Stimulated activated CD4-positive, alpha-beta T cell treated with anti-CD3 and anti-CD28 coated beads, Interleukin-15, amount 100 ng/mL, for 1 hour (primary cell): ENCODE measurements at places on chromosomes 3 and 15.

GRCh38 chr15:23095796-23096195 is 40.8 kb downstream of the GOLGA6L1 start:
- no peak for DNase-seq

GRCh38 chr3:121654493-121655385 is 6.0 kb downstream of the HCLS1 start:
- DNase-seq, result no peak

- no peak for DNase-seq
Observed at GRCh38 chr3:126259411-126260391, 79.3 kb upstream of the ALDH1L1 start.

DNA sequence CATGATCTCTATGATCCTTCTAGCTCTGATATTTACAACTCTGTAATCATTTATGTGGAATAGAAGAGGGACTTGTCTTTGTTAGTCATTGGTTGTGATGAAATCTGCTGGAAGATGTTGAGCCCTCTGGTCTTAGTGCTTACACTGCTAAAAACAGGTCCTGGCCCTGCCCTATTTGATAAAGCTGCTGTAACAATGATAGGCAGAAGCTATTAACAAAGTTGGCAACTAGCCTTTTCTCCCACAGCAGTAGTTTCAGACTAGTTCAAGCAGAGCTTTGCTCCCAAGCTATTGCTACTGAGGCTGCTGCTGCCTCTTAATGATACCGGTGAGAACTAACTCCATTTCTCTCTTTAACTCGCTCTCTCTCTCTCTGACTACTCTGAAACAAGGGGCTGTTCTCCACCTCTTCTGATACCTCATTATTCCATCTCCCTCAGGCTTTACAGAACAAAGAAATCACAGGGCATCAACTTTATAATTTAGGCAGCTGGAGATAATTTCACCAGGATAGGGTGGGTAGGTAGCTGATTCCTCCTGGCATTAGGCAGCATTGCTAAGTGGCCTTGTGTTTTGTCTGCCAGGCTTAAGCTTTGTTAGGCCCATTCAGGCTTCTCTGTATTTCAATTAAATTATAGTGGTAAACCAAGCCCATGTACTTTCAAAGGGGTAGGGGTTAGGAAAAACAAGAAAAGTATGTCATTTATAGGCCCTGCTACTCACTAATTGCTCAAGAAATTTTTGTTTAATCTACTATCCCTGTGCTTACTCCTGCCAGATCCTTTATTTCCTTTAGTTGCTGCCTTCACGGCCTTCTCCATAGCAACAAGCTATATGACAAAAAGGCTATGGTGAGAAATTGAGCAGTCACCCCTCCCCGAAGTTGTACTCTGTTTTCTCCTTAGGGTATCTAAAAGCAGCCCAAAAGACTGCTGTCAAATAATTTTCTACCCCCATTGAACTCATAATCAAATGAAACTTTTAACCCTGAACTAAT is 139.6 kb downstream of the RBPMS2 start:
- no peak for DNase-seq

DNA sequence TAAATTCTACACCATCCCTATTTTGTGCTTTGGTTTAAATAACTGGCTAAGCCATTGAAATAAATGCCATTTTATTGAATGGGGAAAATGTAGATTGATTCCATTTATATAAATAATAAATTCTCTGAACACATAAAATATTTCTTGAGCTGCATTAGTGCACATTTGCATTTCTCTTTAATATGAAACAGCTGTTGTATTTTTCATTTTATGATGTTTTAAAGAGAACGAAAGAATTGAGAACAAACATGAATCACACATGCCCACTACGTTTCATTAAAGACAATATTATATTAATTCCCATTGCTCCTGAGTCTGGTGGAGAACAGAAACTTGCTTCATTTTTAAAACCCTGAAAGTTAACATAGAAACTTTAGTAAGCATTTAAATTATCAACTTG is 235.7 kb upstream of the CFAP20DC start:
- DNase-seq, result no peak

GRCh38 chr3:33430061-33430460 is 10.1 kb downstream of the UBP1 start:
- DNase-seq, result no peak

DNA sequence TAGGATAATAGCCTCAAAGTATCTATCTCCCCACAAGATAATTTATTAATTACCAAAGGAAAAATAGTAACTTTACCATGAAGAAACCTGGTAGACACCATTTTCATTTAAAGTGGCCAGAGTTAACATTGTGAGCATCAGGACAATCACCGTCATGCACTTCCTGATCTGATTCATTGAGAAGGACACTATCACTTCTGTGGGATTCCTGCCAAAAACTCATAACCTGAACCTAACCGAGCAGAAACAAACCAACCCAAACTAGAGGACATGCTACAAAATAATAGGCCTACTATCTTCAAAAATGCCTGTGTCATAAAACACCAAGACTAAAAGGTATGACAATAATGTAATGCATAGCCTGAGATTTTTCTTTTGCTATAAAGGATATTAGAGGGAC is 39.0 kb downstream of the FSIP1 start:
- DNase-seq, result no peak

- no peak for DNase-seq
Observed at GRCh38 chr15:59443341-59444072, 5.5 kb downstream of the FAM81A start.

GRCh38 chr3:30492322-30493192 is 113.8 kb upstream of the TGFBR2 start:
- no peak for DNase-seq

- DNase-seq, result no peak
Observed at GRCh38 chr3:117735481-117736101, 1026.0 kb downstream of the TUSC7 start.

- no peak for DNase-seq
Observed at GRCh38 chr3:159829539-159830227, 159.0 kb upstream of the IL12A start.

- DNase-seq, result peak; percentile 24
Observed at GRCh38 chr15:78103406-78104118, 11.2 kb downstream of the SH2D7 start.

- no peak for DNase-seq
Observed at GRCh38 chr15:67178569-67179210, 75.8 kb downstream of the AAGAB start.

DNA sequence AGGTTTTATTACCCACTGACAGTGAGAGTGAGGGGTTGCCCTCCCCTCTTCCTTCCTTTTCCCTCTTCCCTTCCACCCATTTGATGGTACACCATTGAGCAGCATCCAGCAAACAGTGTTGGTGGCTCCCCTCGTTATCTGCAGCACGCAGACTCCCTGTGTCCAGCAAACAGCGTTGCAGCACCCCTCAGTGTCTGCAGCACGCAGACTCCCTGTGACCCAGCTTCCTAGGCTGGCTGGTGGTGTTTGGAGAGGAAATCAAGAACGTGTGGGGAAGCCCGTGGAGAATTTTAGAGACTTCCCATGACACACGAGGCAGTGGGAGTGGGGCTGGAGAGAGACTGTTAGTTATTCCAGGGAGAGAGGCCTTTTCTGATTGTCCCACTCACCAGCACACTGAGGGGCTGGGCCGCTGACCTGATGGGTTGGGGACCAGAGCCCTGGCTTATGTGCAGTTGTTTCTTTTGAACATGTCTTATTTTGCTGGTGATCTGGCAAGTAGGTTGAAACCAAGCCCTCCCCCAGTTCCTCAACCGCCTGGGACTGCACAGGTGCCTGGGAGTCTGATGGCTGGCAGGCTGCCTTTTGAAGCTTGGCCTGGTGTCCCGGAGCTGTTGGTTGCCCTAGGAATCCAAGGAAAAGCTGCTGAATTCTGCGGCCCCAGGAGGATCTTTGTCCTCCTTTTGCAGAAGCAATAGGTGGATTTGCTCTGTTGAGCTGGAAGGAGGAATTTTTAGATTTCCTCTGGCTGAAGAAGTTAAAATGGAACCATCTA is 19.0 kb downstream of the APBA2 start:
- no peak for DNase-seq

DNA sequence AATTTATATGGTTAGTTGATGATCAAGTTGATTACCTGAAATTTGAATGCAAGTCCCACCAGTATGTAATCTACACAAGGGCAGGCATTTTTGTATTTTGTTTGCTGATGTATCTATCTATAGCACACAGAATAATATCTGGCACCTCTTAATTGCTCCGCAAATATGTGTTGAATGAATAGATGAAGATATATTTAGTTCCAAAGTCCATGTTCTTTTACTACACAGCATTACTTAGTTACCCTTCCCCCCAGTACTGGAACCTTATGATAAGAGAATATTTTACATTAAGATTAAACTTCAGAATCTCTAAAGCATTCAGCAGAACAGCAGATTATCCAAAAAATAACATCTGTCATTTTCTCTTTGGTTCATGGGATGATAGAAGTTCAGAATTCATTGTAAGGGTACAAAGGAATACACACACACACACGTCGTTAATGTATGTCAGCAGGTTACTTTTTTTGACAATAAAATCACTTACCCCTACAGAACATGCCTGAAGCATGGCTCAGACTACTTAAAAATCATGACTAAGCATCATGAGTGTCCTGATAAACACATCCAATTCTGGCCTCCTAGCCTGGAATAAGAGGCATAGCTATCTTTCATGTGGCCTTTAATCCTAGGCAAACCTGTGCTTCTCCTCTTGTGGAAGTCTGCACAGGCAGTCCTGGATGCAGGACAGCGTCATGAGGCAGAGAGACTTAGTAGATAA is 148.9 kb upstream of the TBC1D5 start:
- DNase-seq, result no peak

DNA sequence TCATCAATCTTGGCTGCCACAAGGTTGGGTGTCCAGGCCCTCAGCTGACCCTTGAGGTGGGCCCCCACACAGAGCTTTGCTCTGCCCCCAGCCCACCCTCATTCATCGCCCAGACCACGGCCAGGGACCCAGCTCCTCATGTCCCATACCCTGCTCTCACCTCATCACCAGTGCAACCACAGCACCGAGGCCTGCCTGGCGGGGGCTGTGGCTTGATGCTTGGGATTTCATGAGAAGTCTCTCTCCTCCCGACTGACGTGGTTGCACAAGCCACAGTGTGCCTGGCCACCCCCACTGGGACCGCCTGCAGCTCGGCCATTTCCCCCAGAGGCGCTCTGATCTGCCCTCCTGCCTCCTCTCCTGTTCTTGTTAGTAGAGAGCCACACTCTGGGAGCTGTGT is 45.4 kb upstream of the MTMR10 start:
- DNase-seq, result no peak

DNA sequence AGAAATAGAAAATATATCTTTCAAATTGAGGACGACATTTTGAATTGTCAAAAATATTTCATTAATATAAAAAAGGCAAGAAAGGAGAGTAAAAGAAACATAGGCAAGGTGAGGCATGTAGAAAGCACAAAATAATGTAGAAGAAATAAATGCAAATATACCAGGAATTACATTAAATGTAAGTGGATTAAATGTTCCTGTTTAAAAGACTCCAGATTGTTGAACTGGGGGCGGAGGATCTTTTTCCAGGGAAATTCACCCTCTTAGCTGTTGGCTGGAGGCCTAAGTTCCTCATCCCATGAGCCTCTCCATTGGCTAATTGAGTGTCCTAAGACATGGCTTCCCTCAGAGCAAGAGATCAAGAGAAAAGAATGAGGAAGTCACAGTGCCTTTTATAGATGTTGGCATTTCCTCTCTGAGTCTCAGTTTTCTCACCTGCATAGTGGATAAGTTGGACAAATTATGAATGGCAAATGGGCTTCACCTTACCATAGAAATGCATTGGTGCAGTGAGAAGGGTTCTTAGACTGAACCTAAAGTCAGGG is 147.4 kb upstream of the SMAD3 start:
- DNase-seq, result no peak

GRCh38 chr3:126402666-126403302 is 8.1 kb downstream of the CFAP100 start:
- DNase-seq, result no peak

DNA sequence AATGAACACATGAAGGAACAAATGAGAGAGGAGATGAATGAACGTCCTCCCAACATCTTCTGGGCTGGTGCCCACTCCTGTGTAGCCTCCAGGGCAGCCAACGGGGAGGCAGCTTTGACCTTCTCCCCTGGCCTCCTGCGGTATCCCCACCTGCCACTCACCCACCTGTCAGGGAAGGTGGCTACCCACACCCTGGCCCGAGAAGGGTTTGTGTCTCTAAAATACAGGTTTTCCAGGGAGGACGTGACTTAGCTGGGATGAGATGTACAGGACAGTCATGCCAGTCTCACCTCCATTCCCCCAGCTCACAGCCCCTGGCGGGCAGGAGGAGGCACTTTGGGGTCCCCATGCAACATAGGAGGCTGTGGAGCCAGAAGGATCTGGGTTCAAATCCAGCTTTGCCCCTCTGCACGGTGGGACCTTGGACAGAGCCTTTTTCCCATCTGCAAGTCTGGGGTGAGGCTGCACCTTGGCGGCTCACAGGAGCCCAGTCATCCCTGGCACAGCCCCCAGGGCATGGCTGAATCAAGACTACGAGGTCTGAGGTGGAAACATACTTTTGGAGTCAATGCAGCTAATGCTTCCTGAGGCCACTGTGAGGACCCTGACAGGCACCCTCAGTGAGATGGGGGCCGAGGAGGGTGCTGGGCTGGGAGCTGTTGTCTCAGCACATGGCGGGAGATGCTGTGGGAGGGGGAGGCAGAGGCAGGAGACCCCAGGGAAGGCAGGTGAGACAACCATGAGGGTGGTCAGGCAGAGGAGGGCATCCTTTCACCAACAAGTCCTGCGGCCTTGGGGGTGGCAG is 11.1 kb upstream of the PLXND1 start:
- no peak for DNase-seq

- no peak for DNase-seq
Observed at GRCh38 chr15:41231422-41232226, 556 bp downstream of the CHP1 start.

DNA sequence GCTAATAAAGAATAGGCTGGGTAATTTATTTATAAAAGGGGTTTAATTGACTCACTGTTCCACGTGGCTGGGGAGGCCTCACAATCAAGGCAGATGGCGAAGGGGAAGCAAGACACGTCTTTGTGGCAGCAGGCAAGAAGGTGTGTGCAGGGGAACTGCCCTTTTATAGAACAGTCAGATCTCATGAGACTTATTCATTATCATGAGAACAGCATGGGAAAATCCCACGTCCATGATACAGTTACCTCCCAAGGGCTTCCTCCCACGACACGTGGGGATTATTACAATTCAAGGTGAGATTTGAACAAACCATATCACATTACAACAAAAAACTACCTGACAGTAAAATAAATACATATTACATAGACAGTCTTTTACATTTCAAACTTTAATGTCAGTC is 414.9 kb downstream of the NAALADL2 start:
- no peak for DNase-seq

DNA sequence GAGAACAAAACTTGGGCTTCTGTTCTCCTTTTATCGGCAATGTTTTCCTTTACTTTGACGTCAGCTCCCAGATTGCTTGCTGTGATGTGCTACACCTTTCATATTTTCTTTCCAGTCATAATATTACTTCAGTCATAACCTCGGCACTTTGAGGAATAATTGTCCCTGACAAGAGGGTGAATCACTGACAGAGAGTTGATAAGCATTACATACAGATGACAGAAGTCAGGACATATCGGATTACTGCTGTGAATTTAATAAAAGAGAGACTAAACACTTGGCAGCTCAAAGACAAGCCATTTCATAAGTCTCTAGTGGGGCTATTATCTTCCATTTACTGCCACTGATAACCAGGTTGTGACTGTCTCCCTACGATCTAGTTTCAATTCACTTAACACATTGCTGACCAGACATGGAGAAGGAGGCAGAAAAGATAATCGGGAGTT is 362.1 kb upstream of the ARRDC4 start:
- DNase-seq, result no peak

- DNase-seq, result no peak
Observed at GRCh38 chr3:127150513-127151250, 42.2 kb upstream of the PRR23E start.

GRCh38 chr15:35858707-35859106 is 312.7 kb upstream of the DPH6 start:
- no peak for DNase-seq

GRCh38 chr3:150599611-150600297 is 3.4 kb upstream of the SELENOT start:
- DNase-seq, result no peak
